Stimulated activated CD4-positive, alpha-beta T cell treated with anti-CD3 and anti-CD28 coated beads, Interleukin-1b, Interleukin-23, amount 100 ng/mL, for 4 hours (primary cell): ENCODE measurements at places on chromosomes 4 and X.

DNA sequence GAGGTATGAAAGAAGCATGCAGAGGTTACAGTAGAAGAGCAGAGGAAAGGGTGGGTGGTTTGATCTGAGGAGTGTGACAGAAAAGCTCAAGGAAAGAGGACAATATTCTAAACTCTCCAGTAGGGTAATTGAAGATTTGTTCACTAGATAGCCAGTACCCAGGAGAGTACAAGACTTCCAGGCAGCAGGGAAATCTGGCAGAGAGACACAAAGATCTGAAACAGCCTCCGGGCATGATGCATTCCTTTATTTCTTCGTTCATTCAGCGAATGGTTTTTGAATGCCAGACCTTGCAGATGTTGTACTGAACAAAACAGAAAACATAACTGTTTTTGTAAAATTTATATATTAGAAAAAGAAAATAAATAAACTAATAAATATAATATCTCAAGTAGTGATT lies 766.6 kb downstream of the FAT4 start:
- DNase-seq: no peak

GRCh38 chr4:30454504-30454903 lies 265.7 kb upstream of the PCDH7 start:
- no peak for DNase-seq

GRCh38 chr4:44736900-44737299 lies 10.5 kb upstream of the GNPDA2 start:
- DNase-seq: no peak

- DNase-seq: peak; percentile 66
These were observed at the start of gene ARHGAP10 for GRCh38 chr4:147731580-147732517. Gene ARHGAP10 (plus strand): TSS chr4:147732088. CDS start chr4:147732302, 214 bp downstream.

GRCh38 chr4:1226144-1226481 lies 22.8 kb downstream of the CTBP1 start:
- no peak for DNase-seq

DNA sequence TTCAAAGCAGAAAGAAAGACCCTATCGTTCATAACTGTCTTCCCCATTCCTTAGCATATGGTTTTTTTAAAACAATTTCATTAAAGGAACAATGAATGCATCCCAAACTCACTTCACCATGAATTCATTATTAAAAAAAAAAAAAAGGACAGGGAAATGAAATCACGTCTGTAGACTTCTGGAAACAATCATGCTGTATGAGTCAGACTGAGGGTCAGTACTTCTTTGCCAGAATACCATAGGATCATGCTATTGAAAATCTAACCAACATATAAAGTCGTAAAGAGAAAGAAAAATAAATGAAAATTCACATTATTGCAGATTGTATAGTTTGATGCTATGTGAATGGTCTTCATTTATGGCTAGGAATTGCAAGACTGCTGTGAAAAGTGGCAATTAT lies 144.4 kb downstream of the PCDH18 start:
- DNase-seq: no peak

- DNase-seq: no peak
These were observed 6.8 kb upstream of the IQSEC2 start for GRCh38 chrX:53288189-53288588.

DNA sequence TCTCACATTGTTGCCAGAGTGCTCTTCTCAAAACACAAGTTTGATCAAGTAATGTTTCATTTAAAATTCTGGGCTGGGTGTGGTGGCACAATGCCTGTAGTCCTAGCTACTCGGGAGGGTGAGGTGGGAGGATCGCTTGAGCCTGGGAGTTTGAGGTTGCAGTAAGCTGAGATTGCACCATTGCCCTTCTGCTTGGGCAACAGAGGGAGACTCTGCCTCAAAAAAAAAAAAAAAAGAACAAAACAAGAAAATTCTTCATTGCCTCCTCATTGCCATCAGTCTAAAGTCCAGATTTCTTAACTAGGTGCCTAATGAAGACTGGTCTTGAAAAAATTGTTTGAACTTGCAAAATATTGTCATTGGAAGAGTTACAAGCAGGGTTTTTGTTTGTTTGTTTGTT lies 120.1 kb downstream of the MFAP3L start:
- DNase-seq: no peak

- DNase-seq: no peak
These were observed 3.2 kb upstream of the TLR10 start for GRCh38 chr4:38785901-38786402.

DNA sequence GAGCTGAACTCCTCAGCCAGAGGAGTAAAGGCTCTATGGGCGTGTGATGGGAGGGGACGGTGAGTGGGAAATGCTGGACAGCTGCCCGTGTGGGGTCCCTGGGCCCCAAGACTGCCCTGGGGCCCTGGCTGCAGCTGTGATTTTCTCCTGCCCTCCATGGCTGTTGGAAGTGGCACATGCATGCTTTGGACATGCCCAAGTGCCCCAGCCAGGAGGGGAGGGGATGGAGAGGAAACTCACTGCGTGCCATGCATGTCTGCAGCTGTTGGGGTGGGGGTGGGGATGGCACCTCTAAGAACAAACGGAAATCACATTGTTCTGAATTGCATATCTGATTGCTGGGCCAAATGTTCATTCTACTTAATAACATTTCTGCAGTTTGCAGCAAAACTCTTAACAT lies 52.4 kb downstream of the MID2 start:
- DNase-seq: no peak

DNA sequence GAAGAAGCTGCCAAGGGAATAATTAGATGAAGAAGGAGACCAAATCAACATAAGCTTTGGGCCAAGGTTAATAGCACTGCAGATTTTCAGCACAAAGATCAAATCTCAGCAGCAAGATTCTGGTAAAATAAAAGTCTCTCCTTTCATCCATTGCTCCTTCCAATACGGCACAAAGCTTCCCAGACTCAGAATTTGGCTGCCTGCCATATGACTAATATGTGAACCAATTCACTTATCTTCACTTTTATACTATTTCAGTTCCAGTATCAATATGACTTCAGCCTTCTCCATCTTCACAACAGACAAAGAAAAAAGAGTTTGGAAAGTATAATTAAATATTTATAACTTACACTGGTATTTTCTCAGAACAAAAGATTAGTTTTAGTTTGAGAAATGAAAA lies 978.3 kb upstream of the GRID2 start:
- no peak for DNase-seq
